Naive thymus-derived CD4-positive, alpha-beta T cell (primary cell): ENCODE measurements at places on chromosomes 1 and 21.

DNA sequence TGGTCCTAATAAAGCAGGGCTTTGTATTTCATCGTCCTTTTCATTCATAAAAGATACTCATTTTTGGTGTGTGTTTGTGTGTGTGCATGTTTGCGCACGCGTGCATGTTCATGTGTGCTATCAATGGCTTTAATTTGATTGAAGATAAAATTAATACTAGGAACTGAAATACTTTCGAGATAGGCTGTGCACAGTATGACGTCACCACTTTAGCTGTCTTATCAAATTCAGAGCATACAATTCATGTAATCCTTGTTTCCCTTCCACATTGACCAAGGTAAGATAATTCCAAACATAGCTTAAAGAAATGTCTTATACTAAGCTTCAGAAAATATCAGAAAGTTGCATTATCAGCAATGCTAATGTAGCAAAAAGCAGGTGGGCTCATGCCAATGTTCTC, 113.6 kb upstream of the CYYR1 start:
- no peaks in the 10 kb centered on the region for H3K27me3 ChIP-seq
- H3K4me3 ChIP-seq: no peak overlapping the region
- no peak for DNase-seq
- H3K27ac ChIP-seq: no peak overlapping the region
- no peaks in the 10 kb centered on the region for H3K36me3 ChIP-seq
- no peaks in the 10 kb centered on the region for H3K4me1 ChIP-seq

- no peaks in the 10 kb centered on the region for H3K27me3 ChIP-seq
- H3K4me1 ChIP-seq: peaks cover 20% of the 10 kb centered on the region
- DNase-seq: no peak
- H3K36me3 ChIP-seq: no peaks in the 10 kb centered on the region
- no peak overlapping the region for H3K4me3 ChIP-seq
- no peak overlapping the region for H3K27ac ChIP-seq
Measured at GRCh38 chr1:67192902-67193301, 26.6 kb downstream of the IL23R start.

GRCh38 chr1:14626869-14627607, 28.6 kb downstream of the KAZN start:
- H3K4me3 ChIP-seq: no peak overlapping the region
- no peak overlapping the region for H3K27ac ChIP-seq
- no peaks in the 10 kb centered on the region for H3K4me1 ChIP-seq
- H3K36me3 ChIP-seq: no peaks in the 10 kb centered on the region

DNA sequence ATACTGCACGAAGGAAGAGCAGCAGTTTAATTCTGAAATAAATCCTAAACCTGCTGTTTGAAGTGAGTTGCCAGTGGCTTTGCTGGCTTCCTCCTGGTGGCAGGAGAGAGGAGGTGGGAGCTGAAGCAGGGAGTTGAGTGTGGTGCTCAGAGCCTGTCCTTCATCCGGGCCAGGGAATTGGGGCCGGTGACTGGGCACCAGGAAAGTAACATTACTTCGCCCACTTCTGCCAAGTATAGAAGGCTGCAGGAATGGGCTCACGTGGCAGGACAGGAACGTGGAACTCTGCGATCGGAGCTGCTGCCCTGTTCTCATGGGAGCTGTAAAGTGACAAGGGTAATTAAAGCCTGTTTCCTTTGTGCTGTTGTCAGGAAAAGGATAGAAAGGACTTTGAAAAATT, 8.7 kb downstream of the TOR3A start:
- H3K27ac ChIP-seq: no peak overlapping the region
- no peaks in the 10 kb centered on the region for H3K4me1 ChIP-seq
- no peak overlapping the region for H3K4me3 ChIP-seq

GRCh38 chr1:93692983-93693591, 11.4 kb upstream of the BCAR3 start:
- H3K36me3 ChIP-seq: no peaks in the 10 kb centered on the region
- no peaks in the 10 kb centered on the region for H3K27me3 ChIP-seq

DNA sequence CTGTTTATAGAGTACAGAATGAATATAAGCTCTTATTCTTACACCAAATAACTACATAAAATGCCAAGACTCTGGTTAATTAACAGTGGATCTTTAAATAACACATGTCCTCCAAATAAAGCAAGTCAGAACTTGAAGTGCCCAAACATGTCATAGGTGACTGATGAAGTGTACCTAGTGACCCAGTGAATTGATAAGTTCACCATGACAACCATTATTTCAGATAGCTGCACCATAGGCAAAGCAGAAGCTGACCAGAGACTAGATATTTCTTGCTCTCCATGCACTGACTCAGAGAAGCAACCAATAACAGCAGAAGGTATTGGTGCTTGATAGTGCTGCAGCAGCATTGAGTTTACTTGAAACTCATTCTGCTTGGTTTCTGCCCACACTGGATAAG, 192.1 kb downstream of the DUSP10 start:
- no peak for DNase-seq
- no peak overlapping the region for H3K4me3 ChIP-seq
- no peak overlapping the region for H3K27ac ChIP-seq
- no peaks in the 10 kb centered on the region for H3K4me1 ChIP-seq

GRCh38 chr1:209534496-209535250, 48.8 kb upstream of the CAMK1G start:
- DNase-seq: no peak
- no peaks in the 10 kb centered on the region for H3K27me3 ChIP-seq
- H3K27ac ChIP-seq: no peak overlapping the region
- H3K36me3 ChIP-seq: no peaks in the 10 kb centered on the region

DNA sequence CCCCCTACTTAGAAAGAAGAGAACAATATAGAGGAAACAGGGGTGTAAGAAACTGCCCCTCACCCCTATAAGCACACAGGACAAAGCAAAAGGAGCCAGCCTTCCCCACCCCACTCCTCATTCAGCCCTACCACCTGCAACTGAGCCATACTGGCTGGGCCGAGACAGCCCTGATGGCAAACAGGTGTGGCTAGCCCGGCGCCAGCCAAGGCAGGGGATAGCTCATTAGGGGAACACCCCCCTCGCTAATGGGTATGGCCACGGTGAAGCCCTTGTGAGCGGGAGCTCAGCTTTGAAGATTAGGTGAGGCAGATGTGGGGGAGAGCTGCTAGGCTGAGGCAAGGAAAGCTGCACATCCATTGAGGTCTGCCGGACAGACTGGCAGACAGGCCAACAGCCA, 65.5 kb downstream of the ERI3 start:
- H3K4me1 ChIP-seq: no peaks in the 10 kb centered on the region
- no peak for DNase-seq
- no peak overlapping the region for H3K27ac ChIP-seq
- H3K4me3 ChIP-seq: no peak overlapping the region
- peaks cover 73% of the 10 kb centered on the region for H3K36me3 ChIP-seq
- H3K27me3 ChIP-seq: no peaks in the 10 kb centered on the region

DNA sequence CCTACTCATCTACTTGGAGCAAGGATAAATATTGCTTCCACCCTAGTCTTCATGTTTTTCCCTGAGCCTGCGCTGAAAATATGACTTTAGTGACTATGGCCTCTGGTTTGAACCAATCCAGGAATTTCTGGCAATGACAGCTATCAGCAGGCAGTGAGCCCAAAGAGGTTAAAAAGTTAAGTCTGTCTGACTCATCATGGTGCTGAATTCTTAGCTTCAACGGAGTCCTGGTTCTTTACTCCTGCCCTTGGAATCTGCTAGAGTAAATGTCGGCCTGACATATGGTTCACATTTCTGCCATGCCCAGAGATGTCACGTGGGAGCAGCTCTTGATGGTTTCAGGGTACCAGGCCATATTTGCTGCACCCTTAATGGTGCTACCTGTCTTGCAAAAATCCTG, 351.6 kb upstream of the PLXNA2 start:
- H3K27ac ChIP-seq: no peak overlapping the region
- H3K27me3 ChIP-seq: no peaks in the 10 kb centered on the region
- H3K4me1 ChIP-seq: no peaks in the 10 kb centered on the region
- H3K36me3 ChIP-seq: no peaks in the 10 kb centered on the region

- H3K36me3 ChIP-seq: no peaks in the 10 kb centered on the region
- peak overlapping the region; percentile 94 for H3K4me3 ChIP-seq
- peak overlapping the region; percentile 91 for H3K27ac ChIP-seq
- H3K27me3 ChIP-seq: no peaks in the 10 kb centered on the region
- H3K4me1 ChIP-seq: peaks cover 21% of the 10 kb centered on the region
- DNase-seq: peak; percentile 66
Measured at GRCh38 chr1:23556635-23557470, 2.4 kb downstream of the ID3 start.

- no peaks in the 10 kb centered on the region for H3K4me1 ChIP-seq
- DNase-seq: no peak
- H3K27ac ChIP-seq: no peak overlapping the region
- no peaks in the 10 kb centered on the region for H3K27me3 ChIP-seq
- H3K36me3 ChIP-seq: no peaks in the 10 kb centered on the region
Measured at GRCh38 chr21:35801391-35801790, 258.9 kb downstream of the SETD4 start.

- no peak overlapping the region for H3K27ac ChIP-seq
- no peaks in the 10 kb centered on the region for H3K36me3 ChIP-seq
- no peak for DNase-seq
- H3K4me1 ChIP-seq: no peaks in the 10 kb centered on the region
- no peak overlapping the region for H3K4me3 ChIP-seq
- H3K27me3 ChIP-seq: no peaks in the 10 kb centered on the region
Measured at GRCh38 chr1:40887012-40887378, 24.8 kb upstream of the CITED4 start.

DNA sequence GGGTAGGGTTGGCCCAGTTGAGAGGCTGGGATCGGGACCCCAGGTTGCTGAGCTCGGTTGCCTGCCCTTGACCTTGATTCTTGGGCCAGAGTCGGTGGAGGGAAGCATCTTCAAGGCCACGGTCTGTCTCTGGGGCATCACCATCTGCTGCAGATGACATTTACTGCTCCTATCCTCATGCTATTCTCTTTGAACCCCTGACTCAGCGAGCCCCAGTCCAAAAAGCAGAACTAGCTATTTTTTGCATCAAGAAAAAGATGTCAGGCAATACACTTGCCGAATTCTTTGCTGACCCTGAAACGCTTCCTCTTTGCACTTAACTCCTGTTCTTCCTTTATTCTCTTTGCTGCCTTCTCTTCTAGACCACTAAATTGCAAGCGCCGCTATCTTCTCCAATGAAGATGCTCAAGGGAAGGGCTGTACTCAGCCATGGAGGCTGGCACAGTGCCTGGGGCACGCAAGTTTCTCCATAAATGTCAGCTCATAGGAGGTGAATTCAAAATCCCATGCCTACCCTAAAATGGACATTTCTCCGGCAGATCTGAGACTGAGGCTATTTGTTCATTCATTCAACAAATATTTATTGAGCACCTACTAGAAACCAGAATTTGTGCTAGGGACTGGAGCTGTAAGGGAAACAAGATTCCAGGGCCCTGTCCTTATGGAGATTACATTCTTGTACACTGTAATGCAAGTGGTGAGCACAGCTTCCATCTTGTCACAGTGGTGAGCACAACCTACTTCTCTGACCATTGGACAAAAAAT, 20.5 kb upstream of the CAPZB start:
- H3K36me3 ChIP-seq: no peaks in the 10 kb centered on the region
- no peak overlapping the region for H3K4me3 ChIP-seq

DNA sequence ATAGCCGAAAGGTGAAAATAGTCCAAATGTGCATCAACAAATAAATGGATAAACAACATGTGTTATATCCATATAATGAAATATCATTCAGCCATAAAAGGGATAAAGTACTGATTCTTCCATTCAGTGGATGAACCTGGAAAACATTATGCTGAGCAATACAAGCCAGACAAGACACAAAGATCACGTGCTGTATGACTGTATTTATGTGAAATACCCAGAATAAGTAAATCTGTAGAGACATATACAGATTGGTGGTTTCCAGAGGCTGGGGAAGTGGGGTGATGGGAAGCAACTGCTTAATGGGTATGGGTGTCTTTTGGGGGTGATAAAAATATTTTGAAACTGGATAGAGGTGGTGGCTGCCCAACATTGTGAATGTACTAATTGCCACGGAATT, 13.3 kb upstream of the GSTM4 start:
- H3K27ac ChIP-seq: no peak overlapping the region
- no peaks in the 10 kb centered on the region for H3K27me3 ChIP-seq
- H3K4me3 ChIP-seq: no peak overlapping the region
- no peak for DNase-seq

GRCh38 chr21:29318354-29318753, 19.6 kb downstream of the BACH1 start:
- no peaks in the 10 kb centered on the region for H3K27me3 ChIP-seq
- no peak for DNase-seq
- no peaks in the 10 kb centered on the region for H3K36me3 ChIP-seq

GRCh38 chr1:172004671-172005070, 163.4 kb downstream of the DNM3 start:
- no peak overlapping the region for H3K4me3 ChIP-seq
- H3K27me3 ChIP-seq: no peaks in the 10 kb centered on the region
- no peak overlapping the region for H3K27ac ChIP-seq
- DNase-seq: no peak

GRCh38 chr21:19236209-19236608, 832.6 kb upstream of the TMPRSS15 start:
- H3K4me3 ChIP-seq: no peak overlapping the region
- H3K27ac ChIP-seq: no peak overlapping the region
- no peaks in the 10 kb centered on the region for H3K36me3 ChIP-seq
- no peaks in the 10 kb centered on the region for H3K27me3 ChIP-seq

- no peaks in the 10 kb centered on the region for H3K27me3 ChIP-seq
- DNase-seq: no peak
- H3K36me3 ChIP-seq: no peaks in the 10 kb centered on the region
- H3K4me3 ChIP-seq: no peak overlapping the region
Measured at GRCh38 chr1:97314685-97315084, 593.1 kb downstream of the PTBP2 start.

- no peaks in the 10 kb centered on the region for H3K27me3 ChIP-seq
- H3K27ac ChIP-seq: no peak overlapping the region
- no peak overlapping the region for H3K4me3 ChIP-seq
Measured at GRCh38 chr1:216064643-216065042, 358.6 kb downstream of the USH2A start.

DNA sequence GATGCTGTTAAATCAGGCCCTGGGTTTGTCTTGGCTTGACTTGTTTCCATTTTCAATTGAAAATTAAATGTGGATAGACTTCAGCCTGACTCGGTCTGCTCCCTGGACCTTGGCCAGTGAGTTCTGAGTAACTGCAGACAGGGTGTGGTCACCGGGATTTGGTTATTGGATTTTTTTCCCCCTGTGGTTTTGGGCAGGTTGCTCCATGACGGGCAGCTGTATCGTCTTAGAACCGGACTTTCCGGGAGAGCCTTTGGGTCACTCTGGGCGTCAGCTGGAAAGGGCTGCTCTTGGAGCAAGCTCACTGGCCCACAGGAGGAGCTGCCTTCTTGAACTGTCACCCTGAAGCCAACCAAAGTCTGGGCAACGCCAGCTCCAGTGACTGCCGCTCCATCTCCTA, 75.0 kb downstream of the CLIC6 start:
- no peaks in the 10 kb centered on the region for H3K27me3 ChIP-seq
- no peaks in the 10 kb centered on the region for H3K4me1 ChIP-seq
- no peaks in the 10 kb centered on the region for H3K36me3 ChIP-seq
- no peak for DNase-seq
- no peak overlapping the region for H3K4me3 ChIP-seq

- no peaks in the 10 kb centered on the region for H3K27me3 ChIP-seq
- no peak overlapping the region for H3K27ac ChIP-seq
- DNase-seq: no peak
- no peaks in the 10 kb centered on the region for H3K36me3 ChIP-seq
Measured at GRCh38 chr1:86687595-86687994, 16.8 kb upstream of the SH3GLB1 start.

- DNase-seq: no peak
- no peaks in the 10 kb centered on the region for H3K4me1 ChIP-seq
- H3K27ac ChIP-seq: no peak overlapping the region
- H3K27me3 ChIP-seq: no peaks in the 10 kb centered on the region
Measured at GRCh38 chr1:33784876-33785275, 79.0 kb upstream of the HMGB4 start.
